ENCODE measurements at places on chromosomes 1 and 21.
A peak's percentile ranks its signal among the peaks of the same experiment; 100 is the strongest.

DNA sequence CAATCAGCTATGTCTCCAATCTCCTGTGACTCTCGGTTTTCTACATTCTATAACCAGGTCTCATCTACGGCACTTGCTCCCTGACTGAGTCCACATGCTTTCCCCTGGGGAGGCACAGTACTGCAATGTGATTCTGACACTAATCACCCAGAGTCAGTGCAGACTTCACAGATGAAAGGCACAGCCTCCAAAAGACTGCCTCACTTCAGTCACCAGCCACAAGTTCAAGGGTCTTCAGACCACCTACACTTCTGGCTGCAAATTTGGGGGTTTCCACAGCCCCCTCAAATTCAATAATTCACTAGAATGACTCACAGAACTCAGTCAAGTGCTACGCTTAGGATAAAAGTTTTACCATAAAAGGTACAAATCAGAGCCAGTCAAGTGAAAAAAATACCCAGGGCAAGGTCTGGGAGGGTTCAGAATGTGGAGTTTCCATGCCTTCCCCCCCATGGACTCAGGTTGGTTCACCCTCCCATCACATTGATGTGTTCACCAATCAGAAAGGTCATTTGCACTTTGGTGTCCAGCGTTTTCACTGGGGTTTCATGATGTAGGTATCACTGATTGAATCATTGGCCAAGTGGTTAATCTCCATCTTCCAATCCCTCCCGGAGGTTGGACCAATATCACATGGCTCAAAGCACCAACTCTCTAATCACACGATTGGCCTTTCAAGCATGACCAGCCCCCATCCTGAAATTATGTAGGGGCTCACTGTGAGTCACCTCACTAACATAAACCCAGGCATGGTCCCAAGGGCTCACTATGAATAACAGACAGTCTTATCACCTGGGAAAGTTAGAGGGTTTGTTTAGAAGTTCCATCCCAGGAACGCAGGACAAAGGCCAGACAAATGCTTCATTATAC, 182.9 kb upstream of the CAMK1G start:
- DNase-seq, result no peak

DNA sequence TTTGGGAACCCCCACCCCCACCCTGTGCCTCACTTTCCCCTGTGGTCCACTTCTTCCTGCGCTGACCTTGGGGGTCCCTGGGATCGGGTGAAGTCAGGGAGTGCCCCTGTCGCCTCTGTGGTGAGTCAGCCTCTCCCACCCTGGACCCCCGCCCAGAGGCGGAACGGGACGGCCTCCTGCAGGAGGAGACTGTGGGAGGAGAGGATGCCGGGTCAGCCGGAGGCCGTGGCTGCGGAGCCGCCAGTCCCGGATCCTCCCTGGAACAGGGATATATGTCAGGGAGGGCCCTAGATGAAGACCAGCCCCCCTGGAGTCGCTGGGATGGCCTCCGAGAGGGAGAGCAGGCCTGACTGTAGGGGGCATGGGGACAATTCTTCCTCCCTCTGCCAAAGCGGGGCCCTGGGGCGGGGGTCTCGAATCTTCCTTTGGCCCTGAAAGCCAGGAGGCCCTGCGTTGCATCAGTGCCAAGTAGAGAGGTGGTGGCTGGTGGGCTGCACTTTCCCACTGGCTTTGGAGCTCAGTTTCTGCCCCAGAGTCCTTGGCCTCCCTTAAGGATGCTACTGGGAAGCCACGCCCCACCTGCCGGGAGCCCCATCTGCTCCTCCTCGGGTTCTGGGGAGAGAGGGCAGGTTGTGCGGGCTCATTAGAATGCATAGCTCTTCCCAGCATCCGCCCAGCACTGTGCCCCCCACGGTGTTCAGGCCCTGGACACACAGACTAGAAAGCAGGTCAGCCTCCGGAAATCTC, 930 bp downstream of the ARHGEF10L start:
- peak; percentile 95 for DNase-seq

- DNase-seq, result no peak
These were observed 53.2 kb downstream of the SAMSN1 start for GRCh38 chr21:14492931-14493330.

- no peak for DNase-seq
These were observed 21.3 kb upstream of the KCNE2 start for GRCh38 chr21:34342476-34342875.

- peak; percentile 22 for DNase-seq
These were observed 1.0 kb upstream of the JAK1 start for GRCh38 chr1:64967381-64967780.

DNA sequence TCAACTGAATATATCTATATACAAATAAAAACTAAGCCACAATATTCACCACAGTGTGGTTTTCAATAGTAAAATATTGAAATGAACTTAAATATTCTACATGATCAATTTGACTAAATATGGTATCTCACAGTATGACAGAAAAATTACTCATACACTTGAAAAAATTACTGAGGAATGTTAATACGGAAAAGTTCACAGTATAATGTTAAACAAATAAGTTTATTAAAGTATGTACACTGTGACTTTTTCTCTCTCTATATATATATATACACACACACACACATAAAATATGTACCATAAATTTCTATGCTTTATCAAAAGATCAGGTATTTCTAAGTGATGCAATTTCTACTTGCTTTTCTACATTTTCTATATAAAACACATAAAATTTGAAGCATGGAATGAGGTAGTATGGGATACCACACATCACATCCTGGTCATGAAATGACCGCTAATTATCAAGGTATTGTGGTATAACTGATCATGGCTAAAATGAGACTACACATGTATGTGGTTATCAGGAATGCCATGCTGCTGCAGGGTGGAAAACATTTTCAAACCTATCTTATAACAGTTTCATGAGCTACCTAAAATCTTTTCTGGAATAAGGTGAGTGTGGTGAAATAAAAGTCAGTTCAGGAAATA, 102.3 kb downstream of the CDC42BPA start:
- DNase-seq, result no peak

GRCh38 chr1:155182052-155182550, 8.5 kb downstream of the TRIM46 start:
- peak; percentile 4 for DNase-seq

GRCh38 chr1:65558215-65558614, 137.7 kb downstream of the LEPR start:
- no peak for DNase-seq

- no peak for DNase-seq
These were observed 40.7 kb upstream of the GPR37L1 start for GRCh38 chr1:202081992-202082391.

Measured in muscle of leg (tissue), 16 donors.